ENCODE measurements at places on chromosomes 12 and 14. TPM values are rescaled to one million over a fixed set of nuclear protein-coding genes. Genes with fewer than 3 reads are reported as not detected.

DCN gene
- 2,888 TPM for total RNA-seq

LTB4R2 gene
- 6.0 TPM for total RNA-seq

DNA sequence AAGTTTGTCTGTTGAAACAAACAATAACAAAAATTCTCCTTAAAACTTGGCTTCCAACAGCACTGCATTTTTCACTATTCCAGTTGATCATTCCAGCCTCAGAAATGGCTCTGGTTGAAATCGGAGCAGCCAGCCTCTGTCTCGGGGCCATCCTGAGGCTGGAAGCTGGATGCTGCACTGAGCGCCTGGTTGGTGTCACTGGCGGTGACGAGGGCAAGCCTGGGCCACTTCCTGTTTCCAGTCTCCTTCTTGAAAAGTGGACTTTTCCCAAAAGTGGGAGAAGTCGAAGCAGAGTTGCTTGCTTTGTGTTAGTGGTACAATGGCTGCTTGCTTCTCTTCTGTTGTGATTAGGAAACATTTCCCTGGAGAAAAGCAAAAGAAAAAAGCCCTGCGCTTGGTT, 48.7 kb downstream of the CCDC92 start:
- no peaks in the 10 kb centered on the region for H3K27me3 ChIP-seq
- H3K4me1 ChIP-seq: no peaks in the 10 kb centered on the region
- DNase-seq: no peak
- no peaks in the 10 kb centered on the region for H3K36me3 ChIP-seq
- H3K4me3 ChIP-seq: no peak overlapping the region
- H3K27ac ChIP-seq: no peak overlapping the region

LRP1-AS gene
- total RNA-seq: not detected

GRCh38 chr14:44700694-44701093, 193.6 kb upstream of the FSCB start:
- H3K27me3 ChIP-seq: no peaks in the 10 kb centered on the region
- H3K4me1 ChIP-seq: no peaks in the 10 kb centered on the region
- H3K36me3 ChIP-seq: no peaks in the 10 kb centered on the region

- H3K36me3 ChIP-seq: no peaks in the 10 kb centered on the region
- no peaks in the 10 kb centered on the region for H3K27me3 ChIP-seq
- DNase-seq: no peak
- H3K27ac ChIP-seq: no peak overlapping the region
- no peak overlapping the region for H3K4me3 ChIP-seq
These were observed 107.9 kb downstream of the MYRFL start for GRCh38 chr12:69932676-69933552.

PLBD1 gene
- total RNA-seq: 2.9 TPM

- no peaks in the 10 kb centered on the region for H3K4me1 ChIP-seq
- no peak overlapping the region for H3K27ac ChIP-seq
- no peak overlapping the region for H3K4me3 ChIP-seq
- no peaks in the 10 kb centered on the region for H3K27me3 ChIP-seq
- DNase-seq: no peak
- no peaks in the 10 kb centered on the region for H3K36me3 ChIP-seq
These were observed 146.5 kb downstream of the PAPOLA start for GRCh38 chr14:96648506-96649326.

GARIN6 gene
- total RNA-seq: not detected

GRCh38 chr12:104673696-104674482, 217.1 kb downstream of the CHST11 start:
- no peak overlapping the region for H3K4me3 ChIP-seq
- H3K36me3 ChIP-seq: no peaks in the 10 kb centered on the region
- H3K27me3 ChIP-seq: no peaks in the 10 kb centered on the region
- DNase-seq: no peak

- no peak overlapping the region for H3K27ac ChIP-seq
- no peaks in the 10 kb centered on the region for H3K27me3 ChIP-seq
- H3K4me1 ChIP-seq: peaks cover 5% of the 10 kb centered on the region
- H3K4me3 ChIP-seq: no peak overlapping the region
- no peak for DNase-seq
- H3K36me3 ChIP-seq: no peaks in the 10 kb centered on the region
These were observed 11.2 kb downstream of the ATG2B start for GRCh38 chr14:96351986-96352385.

DNA sequence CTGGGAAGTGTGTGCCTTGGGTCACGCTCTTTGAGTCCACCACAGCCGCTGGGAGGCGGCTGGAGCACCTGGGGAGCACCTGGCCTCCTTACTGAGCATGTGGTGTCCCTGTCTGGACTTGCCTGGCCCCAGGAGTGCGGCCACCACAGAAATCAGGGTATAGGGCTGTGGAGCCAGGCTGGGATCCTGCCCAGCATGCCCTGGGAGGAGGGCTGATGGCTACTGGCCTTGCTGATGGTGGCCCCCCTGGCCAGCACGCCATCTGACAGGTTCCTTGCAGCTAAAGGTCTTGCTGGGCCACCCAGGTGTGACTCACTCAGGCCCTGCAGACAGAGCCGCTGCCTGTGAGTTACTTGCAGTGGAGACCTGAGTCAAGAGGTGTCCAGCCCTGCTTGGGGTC, 6.0 kb downstream of the ULK1 start:
- no peak overlapping the region for H3K4me3 ChIP-seq
- no peak overlapping the region for H3K27ac ChIP-seq
- no peaks in the 10 kb centered on the region for H3K36me3 ChIP-seq
- H3K4me1 ChIP-seq: peaks cover 17% of the 10 kb centered on the region
- no peaks in the 10 kb centered on the region for H3K27me3 ChIP-seq

EFS gene
- total RNA-seq: 29.2 TPM

RSRC2 gene
- 54.1 TPM for total RNA-seq

- H3K27ac ChIP-seq: peak within 1 kb of the TSS; percentile 71
- peaks cover 31% of the 10 kb centered on the region for H3K4me1 ChIP-seq
- H3K4me3 ChIP-seq: peak within 1 kb of the TSS; percentile 53
- peak; percentile 71 for DNase-seq
These were observed at the start of gene SYNE3 for GRCh38 chr14:95516554-95517181. SYNE3 (minus strand) TSS chr14:95516650; CDS start chr14:95475821, 40,829 bp downstream.

DNA sequence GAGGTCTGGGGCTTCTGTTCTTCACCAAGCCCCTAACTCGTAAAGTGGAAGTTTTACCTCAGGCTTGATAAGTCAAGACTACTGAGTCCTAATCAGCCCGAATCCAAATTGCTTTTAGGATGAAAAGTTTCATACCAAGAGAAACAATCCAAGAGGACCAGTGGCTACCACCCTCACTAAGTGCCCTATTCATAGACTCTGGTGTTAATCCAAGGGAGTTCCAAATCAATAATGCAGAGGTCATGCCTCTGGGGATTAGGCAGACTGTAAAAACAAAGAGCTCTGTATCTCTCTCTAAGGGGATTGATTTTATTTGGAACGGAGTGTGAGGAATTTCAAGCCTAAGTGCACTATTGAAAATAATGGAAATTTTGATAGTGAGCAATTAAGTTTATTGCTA, 76.3 kb upstream of the LMNTD1 start:
- H3K27me3 ChIP-seq: no peaks in the 10 kb centered on the region
- no peaks in the 10 kb centered on the region for H3K36me3 ChIP-seq
- H3K4me3 ChIP-seq: no peak overlapping the region
- no peak for DNase-seq
- no peaks in the 10 kb centered on the region for H3K4me1 ChIP-seq
- no peak overlapping the region for H3K27ac ChIP-seq

DNA sequence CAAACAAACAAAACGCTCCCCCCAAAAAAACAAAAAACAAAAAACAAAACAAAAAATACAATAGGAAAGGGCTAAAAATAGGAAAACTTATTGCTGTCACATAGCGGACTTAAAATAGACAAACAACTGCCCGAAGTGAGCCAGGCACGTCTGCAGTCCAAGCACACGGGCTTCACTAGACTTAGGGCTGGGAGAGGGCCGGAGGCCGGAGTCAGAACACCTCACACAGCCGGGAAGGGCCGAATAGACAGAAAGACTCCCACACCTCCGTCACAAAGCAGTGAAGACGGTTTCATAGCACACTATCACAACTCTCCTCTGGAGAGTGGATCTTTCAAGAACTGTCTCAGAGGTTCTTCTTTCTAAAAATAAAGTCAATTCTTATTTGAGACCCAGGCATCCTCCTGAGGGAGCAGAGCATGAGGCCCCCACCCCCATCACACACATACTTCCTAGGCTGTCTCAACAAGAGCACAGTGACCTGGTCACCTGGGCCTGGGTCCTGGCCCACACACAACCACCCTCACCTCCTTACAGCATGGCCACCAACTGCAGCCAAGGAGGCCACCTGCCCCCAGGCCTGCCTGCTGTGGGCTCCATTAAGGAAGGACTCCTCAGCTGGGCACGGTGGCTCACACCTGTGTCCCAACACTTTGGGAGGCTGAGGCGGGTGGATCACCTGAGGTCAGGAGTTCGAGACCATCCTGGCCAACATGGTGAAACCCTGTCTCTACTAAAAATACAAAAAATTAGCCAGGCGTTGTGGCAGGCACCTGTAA, 6.7 kb downstream of the BAG5 start:
- no peaks in the 10 kb centered on the region for H3K36me3 ChIP-seq
- DNase-seq: no peak
- no peak overlapping the region for H3K4me3 ChIP-seq
- peaks cover 1% of the 10 kb centered on the region for H3K4me1 ChIP-seq

DNA sequence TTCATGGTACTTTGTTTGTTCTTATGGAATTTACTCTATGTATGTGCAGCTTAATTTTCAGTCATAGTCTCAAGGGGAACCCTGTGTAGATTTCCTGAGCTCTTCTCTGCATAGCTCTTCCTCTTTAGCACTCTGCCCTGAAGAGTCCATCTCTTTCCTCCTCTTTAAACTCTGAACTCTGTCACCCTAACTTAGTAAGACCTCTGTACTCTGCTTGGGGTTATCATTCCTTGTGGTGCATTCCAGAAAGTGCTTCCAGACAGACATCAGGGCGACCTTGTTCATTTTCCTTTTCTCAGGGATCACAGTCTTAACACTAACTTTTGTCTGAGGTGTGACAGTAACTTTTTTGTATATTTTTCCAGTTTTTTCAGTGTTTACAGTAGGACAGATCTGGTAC, 179.3 kb downstream of the RAD51B start:
- no peaks in the 10 kb centered on the region for H3K36me3 ChIP-seq
- H3K4me1 ChIP-seq: peaks cover 4% of the 10 kb centered on the region
- no peak for DNase-seq

DNA sequence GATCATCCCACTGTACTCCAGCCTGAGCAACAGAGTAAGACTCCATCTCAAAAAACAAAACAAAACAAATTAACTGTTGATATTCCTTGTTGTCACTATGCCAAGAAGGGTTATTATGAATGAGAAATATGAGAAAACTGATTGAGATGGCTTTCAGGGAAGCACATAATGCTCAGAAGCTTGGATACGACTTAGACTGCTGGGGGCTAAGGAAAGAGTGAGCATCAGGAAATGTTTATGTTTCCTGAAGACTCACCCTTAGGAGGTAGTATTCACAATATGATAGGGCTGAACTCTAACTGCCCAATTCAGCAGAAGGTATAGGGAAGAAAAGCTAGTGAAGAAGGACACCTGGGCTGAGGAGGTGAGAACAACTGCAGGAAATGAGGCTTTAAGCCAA, 6.3 kb downstream of the STYK1 start:
- H3K27ac ChIP-seq: no peak overlapping the region
- no peak overlapping the region for H3K4me3 ChIP-seq
- H3K36me3 ChIP-seq: no peaks in the 10 kb centered on the region
- DNase-seq: no peak
- no peaks in the 10 kb centered on the region for H3K4me1 ChIP-seq
- no peaks in the 10 kb centered on the region for H3K27me3 ChIP-seq

DNA sequence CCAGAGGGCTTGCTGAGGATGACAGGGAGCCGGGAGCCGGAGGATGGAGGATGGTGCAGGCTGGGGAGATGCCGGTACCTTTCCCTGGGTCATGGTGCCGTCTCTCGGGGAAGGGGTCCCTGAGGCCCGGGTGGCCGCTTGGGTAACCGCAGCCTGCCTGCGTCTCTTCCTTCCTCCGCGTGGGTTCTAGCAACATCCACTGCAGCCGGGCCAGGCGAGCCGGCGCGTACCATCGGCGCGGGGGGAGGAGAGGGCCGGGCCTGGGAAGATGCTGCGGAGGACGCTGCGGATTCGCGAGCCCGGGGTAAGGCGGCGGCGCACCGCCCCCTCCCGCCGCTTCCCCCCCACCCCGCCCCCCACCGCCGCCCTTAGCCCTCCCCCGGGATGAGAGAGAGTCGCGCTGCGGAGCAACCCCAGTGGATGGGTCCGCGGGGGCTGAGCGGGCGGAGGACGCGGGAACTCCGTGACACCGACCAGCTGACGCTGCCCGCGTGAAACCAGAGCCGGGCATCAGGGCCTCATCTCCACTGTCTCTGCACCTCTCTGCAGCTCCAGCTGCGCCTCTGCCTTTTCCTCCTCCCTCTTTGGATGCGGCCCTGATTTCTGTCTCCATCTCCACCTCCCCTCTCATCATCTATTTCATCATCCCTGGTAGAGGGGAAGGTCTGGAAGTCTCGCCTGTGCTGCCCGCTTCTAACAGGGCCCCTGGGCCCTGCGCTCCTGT, at the start of gene FAIM2:
Gene FAIM2, minus strand, starts transcription at position 201 of the 724 bp plus-strand sequence. Its CDS starts 108 bp downstream, at position 93.
- no peak within 1 kb of the TSS for H3K27ac ChIP-seq
- peak; percentile 69 for DNase-seq
- peak within 1 kb of the TSS; percentile 37 for H3K4me3 ChIP-seq
- H3K4me1 ChIP-seq: peaks cover 1% of the 10 kb centered on the region

FBXL14 gene
- 16.2 TPM for total RNA-seq

DNA sequence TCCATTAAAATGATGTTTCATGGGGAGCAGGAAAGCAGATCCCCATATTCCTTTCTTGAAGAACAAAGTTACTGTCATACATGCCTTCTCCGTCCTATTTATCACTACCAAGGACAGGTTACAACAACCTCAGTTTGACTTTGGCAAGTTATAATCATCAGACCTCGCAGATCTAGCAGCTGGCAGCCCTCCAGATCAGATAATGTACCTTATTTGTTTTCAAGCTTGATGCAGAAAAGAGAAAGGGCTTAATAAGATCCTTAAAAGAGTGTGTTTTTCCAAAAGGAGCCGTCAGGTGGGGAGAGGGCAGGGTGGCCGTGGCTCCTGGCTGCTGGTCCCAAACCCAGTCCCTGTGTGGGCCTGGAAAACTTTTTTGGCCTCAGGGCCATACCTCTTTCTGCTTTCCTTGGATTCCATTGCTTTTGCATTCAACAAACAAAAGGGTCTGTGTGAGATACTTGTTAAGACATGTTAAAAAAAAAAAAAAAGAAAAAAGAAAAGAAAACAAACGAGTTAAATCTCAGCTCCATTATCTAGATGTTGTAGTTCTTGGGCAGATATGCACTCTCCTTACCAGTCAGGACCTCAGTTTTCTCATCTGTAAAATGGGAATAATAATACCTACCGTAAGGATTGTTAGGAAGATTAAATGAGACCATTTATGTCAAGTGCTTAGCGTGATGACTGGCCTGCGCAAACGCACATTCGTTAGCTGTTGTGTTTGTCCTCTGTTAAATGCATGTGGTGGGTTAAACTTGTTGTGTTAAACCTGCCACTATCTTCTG, 64.6 kb downstream of the B4GALNT3 start:
- no peak overlapping the region for H3K27ac ChIP-seq
- H3K27me3 ChIP-seq: no peaks in the 10 kb centered on the region
- no peak for DNase-seq
- H3K36me3 ChIP-seq: no peaks in the 10 kb centered on the region
- no peaks in the 10 kb centered on the region for H3K4me1 ChIP-seq

CLECL1 gene
- total RNA-seq: not detected

MYH6 gene
- total RNA-seq: 0.97 TPM

GRCh38 chr12:92784797-92785562, 82.2 kb downstream of the PLEKHG7 start:
- H3K36me3 ChIP-seq: no peaks in the 10 kb centered on the region
- H3K27me3 ChIP-seq: no peaks in the 10 kb centered on the region
- no peak for DNase-seq
- no peak overlapping the region for H3K4me3 ChIP-seq
